Activated CD4-positive, alpha-beta T cell treated with anti-CD3 and anti-CD28 coated beads, Interleukin-2, amount 50 U/mL, for 4 hours (primary cell): ENCODE measurements at places on chromosomes 5 and 9.

DNA sequence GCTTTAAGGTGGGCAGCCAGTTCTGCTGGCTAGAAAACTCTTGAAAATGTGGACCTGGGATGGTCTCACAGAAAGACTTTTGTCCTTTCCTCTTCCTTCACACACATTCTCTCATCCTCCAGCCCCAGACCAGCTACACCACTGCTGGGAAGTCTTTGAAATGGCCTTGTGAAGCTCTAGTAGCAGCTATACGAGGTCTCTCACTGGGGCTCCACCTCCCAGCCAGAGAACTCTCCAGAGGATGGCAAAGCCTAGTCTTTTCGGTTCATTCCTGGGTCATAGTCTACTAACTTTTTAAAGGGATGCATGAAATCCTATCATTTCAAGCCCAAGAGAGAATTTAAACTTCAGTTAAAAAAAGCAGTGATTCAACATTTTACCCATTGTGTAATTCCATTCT is 133.9 kb upstream of the ERCC6L2 start:
- DNase-seq: no peak

GRCh38 chr5:151202381-151203139 is 21.3 kb downstream of the CCDC69 start:
- DNase-seq: peak; percentile 35

DNA sequence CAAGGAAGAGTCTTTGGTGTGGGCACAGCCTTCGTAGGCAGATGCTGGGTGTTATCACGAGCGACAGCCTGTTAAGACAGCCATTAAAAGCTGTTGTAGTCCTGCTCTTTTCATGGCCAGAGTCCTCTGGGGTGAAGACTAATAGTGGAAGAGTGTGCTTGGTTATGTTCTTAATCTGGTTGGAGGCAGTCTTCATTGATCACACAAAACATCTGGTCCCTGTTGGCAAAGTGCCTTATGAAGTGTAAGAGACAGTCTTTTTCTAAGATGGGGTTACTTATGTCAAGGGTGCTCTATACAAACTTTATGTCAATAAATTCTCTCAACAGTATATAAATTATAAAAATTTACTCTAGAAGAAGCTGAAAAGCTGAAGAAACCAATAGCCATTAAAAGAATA is 280.4 kb downstream of the CAAP1 start:
- DNase-seq: no peak

- no peak for DNase-seq
Measured at GRCh38 chr9:122056484-122056883, 36.6 kb downstream of the TTLL11 start.

DNA sequence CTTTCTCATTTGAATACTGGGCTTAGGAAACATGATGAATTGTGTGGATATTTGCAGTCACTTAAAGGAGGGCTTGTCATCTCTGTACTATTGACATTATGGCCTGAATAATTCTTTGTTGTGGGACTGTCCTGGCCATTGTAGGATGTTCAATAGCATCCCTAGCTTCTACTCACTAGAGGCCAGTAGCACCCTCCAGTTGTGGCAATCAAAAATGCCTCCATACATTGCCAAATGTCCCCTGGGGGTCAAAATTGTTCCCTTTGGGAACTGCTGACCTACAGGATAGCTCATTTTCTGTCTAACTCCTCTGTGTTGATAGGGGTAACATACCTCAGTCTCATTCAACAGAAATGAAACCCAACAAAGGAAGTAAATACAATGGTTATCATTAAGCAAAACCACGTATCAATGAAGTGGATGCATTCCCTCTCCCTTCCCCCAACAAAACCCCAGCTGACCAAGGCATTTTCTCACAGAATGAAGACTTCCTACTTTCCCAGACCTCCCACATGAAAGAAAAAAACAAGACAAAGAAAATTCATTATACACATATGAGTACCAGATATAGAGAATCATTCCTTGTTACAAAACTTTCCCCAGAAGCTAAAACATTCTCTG is 18.1 kb downstream of the FYB1 start:
- DNase-seq: no peak

- no peak for DNase-seq
Measured at GRCh38 chr5:53874409-53874808, 314.0 kb downstream of the NDUFS4 start.

GRCh38 chr9:69090140-69090750 is 54.7 kb downstream of the FXN start:
- no peak for DNase-seq

DNA sequence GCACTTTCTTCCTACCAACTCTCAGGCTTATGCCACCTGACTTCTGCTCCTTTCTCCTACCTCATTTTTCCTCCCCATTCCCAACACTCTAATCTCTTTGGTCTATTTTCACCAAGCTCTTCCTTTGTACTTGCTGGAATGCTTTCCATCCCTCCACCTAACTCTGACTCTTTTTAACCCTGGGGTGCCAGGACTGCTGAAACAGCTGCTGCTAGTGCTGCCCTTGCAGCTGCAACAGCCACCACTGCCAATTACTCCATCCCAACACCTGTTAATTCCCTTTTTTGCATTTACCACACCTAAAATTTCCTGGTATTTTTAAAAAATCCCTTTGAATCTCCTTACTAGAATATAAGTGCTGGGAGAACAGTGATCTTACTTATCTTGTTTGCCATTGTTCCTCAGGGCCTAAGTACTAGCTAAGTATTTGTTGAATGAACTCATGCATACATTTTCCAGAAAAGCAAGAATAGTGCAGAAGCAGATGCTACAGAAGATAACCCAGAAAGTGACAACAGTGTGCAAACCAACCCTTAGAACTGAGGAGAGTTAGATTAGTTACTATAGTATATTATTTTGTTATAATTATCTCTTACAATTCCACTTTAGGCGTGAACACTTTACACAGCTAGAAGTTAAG is 11.5 kb downstream of the NADK2 start:
- DNase-seq: no peak

GRCh38 chr9:15982182-15982581 is 429.3 kb downstream of the CCDC171 start:
- DNase-seq: no peak
